ENCODE measurements at places on chromosomes 11 and 22. TPM values are rescaled to one million over a fixed set of nuclear protein-coding genes. Genes with fewer than 3 reads are reported as not detected.
A peak's percentile ranks its signal among the peaks of the same experiment; 100 is the strongest.

Gene NXPE4
- not detected for total RNA-seq

GRCh38 chr22:23527971-23528740 is 51.9 kb downstream of the IGLL1 start:
- H3K27me3 ChIP-seq, result peaks cover 9% of the 10 kb centered on the region
- H3K36me3 ChIP-seq, result no peaks in the 10 kb centered on the region
- no peak for DNase-seq
- no peaks in the 10 kb centered on the region for H3K4me1 ChIP-seq

Gene MEN1
- 37.0 TPM for total RNA-seq

GRCh38 chr11:134656861-134657540 is 245.0 kb upstream of the B3GAT1 start:
- H3K27me3 ChIP-seq, result peaks cover 31% of the 10 kb centered on the region
- peaks cover 9% of the 10 kb centered on the region for H3K36me3 ChIP-seq

Gene PAMR1
- not detected for total RNA-seq

DNA sequence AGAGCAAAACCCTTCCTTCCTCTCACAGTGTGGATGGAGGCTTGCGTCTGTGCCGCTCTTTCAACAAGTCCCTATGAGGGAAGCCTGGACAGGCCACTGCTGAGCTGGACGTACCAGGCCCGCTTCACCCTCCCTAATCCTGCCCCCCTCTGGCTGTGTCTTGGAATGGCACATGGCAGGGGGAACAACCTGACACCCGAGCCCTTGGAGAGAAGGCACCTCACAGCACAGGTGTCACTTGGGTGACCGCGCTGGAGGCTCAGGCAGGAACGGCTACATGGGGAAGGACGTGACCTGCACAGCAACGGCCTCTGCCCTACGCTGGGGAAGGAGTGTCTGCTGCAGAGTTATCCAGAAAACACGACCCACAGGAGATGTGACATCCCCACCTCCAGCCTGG is 11.0 kb downstream of the CARS1 start:
- H3K4me1 ChIP-seq, result peaks cover 14% of the 10 kb centered on the region
- H3K27ac ChIP-seq, result no peak overlapping the region
- H3K27me3 ChIP-seq, result no peaks in the 10 kb centered on the region
- no peak overlapping the region for H3K4me3 ChIP-seq

Gene POU2AF3
- total RNA-seq, result not detected

DNA sequence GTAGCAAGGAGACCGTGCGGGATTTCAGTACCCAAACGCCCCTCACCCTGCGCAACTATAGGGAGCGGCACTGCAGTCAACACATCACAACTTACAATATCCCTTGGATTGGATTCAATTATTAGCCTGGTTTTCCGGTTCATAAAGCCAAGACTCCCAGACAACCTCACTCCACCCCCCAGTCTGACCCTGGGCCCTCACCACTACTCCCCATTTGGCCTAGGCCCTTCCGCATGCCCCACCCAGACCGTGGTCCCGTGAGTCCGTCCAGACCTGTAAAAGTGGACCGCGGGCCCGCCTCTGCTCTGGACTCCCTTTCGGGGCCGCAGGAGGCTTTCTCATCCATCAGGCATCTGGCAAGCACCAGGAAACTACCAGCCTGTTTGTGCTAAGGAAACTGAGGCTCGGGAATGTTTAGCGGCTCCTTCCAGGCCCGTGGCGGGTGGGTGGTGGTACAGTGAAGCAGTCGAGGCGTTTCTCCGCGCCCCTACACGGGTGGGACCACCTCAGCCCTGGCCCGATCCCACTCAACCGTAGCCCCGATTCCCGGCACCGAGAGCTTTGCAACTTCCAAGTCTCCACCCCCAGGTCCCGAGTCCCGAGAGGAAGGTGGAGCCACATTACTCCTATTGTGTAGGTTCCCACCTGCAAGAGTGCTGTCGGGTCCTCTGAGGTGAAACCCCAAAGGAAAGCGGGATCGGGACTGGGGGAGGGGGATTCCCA is 679 bp upstream of the DPP3 start:
- no peaks in the 10 kb centered on the region for H3K27me3 ChIP-seq
- peak overlapping the region; percentile 88 for H3K27ac ChIP-seq
- H3K36me3 ChIP-seq, result peaks cover 13% of the 10 kb centered on the region
- peaks cover 26% of the 10 kb centered on the region for H3K4me1 ChIP-seq
- H3K4me3 ChIP-seq, result peak overlapping the region; percentile 93
- peak; percentile 20 for DNase-seq

Gene MTFP1
- total RNA-seq, result 109 TPM

DNA sequence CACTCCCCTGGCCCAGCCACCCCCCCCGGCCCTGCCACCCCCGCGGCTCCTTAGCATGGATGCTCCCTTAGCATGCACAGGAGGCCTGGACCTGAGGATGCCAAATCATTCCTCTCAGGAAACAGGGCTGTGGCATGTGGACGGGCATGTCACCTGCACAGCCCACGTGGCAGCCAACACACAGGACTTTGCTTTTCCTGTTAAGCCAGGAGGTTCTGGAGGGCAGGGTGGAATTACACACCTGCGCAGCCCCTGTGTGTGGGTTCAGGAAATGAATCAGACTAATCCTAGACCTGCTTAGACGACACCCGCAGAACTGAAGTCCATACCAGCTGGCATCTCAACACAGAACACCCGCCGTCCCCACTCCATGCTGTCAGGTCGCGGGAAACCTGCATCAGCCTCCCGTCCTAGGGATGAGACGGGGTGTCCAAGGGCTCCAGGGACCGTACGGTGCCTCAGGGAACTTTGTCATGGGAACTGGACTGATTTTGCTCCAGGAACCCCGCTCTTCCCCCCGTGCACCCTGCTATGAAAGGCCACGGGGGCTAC is 10.2 kb downstream of the CERK start:
- no peak overlapping the region for H3K27ac ChIP-seq
- no peaks in the 10 kb centered on the region for H3K27me3 ChIP-seq
- peaks cover 15% of the 10 kb centered on the region for H3K36me3 ChIP-seq
- H3K4me3 ChIP-seq, result no peak overlapping the region
- DNase-seq, result no peak

DNA sequence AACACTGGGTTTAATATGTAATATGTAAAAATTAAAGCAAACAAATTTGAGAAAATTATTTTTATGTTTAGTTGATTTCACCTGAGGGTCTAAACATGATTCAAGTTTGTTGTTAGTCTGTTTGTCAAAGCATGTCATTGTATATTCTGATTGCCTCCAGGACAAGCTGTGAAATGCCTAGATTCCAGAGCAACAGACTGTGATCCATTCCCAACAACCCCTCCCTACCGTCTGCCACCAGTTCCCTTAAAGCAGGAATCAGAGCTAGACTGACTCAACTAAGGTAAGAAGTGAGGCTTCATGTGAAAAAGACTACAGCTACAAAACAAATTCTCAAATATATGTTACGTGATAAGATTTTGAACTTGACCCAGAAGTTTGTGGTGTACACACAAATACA is 304.2 kb downstream of the RAB38 start:
- H3K4me3 ChIP-seq, result no peak overlapping the region
- H3K4me1 ChIP-seq, result no peaks in the 10 kb centered on the region
- peaks cover 3% of the 10 kb centered on the region for H3K27me3 ChIP-seq
- no peak for DNase-seq
- no peak overlapping the region for H3K27ac ChIP-seq
- H3K36me3 ChIP-seq, result no peaks in the 10 kb centered on the region

DNA sequence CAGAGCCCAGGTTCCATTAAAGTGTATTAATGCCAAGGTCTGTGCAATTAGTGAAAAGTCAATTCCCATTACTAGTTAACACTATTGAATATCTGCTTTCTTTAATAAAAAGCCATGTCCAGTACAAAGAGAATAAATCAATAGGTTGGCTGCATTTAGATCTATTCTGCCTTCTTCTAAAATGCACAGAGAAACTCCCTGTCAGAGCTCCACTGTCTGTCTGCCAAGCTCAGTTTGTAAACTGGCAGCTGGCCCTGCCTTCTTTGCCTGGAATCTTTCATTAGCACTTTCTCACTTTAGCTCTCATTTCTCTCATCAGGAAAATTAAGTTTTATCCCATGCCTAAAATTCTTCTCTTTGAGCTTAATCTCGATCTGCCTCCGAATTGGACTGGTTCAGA is 35.6 kb downstream of the ARL14EP start:
- no peak for DNase-seq
- H3K36me3 ChIP-seq, result no peaks in the 10 kb centered on the region

GRCh38 chr11:73981051-73981805 is 1.4 kb downstream of the UCP2 start:
- no peaks in the 10 kb centered on the region for H3K27me3 ChIP-seq
- DNase-seq, result no peak
- peak overlapping the region; percentile 98 for H3K27ac ChIP-seq
- peaks cover 67% of the 10 kb centered on the region for H3K4me1 ChIP-seq

Gene CTTN
- total RNA-seq, result 11.3 TPM

DNA sequence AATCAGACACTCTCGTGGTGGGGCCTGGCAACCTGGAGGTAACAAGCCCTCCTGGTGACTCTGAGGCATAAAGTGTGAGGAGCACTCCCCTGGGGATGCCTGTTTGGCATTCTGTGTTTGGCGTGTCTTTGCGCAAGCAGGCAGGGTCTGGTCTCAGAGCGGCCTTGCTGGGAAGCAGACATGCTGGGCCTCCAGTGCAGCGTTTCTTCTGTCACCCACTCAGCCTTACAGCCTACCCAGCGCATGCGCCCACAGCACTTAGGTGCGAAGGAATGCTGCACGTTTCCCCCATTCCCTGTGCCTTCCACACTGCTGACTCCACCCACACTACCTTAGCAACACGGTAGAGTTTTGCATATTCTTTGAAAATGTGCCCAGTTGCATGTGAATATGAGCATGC is 7.4 kb upstream of the CXCR5 start:
- no peak for DNase-seq
- H3K36me3 ChIP-seq, result peaks cover 5% of the 10 kb centered on the region
- peaks cover 82% of the 10 kb centered on the region for H3K4me1 ChIP-seq
- H3K27me3 ChIP-seq, result no peaks in the 10 kb centered on the region

- no peak overlapping the region for H3K27ac ChIP-seq
- H3K27me3 ChIP-seq, result no peaks in the 10 kb centered on the region
- H3K36me3 ChIP-seq, result no peaks in the 10 kb centered on the region
- no peaks in the 10 kb centered on the region for H3K4me1 ChIP-seq
Measured at GRCh38 chr11:41222236-41222635, 237.2 kb downstream of the LRRC4C start.

- no peaks in the 10 kb centered on the region for H3K36me3 ChIP-seq
- peaks cover 8% of the 10 kb centered on the region for H3K4me1 ChIP-seq
- no peak for DNase-seq
- H3K27ac ChIP-seq, result no peak overlapping the region
- H3K4me3 ChIP-seq, result no peak overlapping the region
Measured at GRCh38 chr22:43126501-43127165, 16.1 kb downstream of the BIK start.

GRCh38 chr11:28366549-28367346 is 258.6 kb downstream of the METTL15 start:
- no peak overlapping the region for H3K27ac ChIP-seq
- peaks cover 32% of the 10 kb centered on the region for H3K36me3 ChIP-seq
- no peak for DNase-seq
- no peak overlapping the region for H3K4me3 ChIP-seq

Gene TMEM109
- total RNA-seq, result 109 TPM

GRCh38 chr11:68941324-68942094 is 37.8 kb downstream of the IGHMBP2 start:
- no peak overlapping the region for H3K4me3 ChIP-seq
- no peaks in the 10 kb centered on the region for H3K27me3 ChIP-seq
- no peak for DNase-seq
- H3K4me1 ChIP-seq, result no peaks in the 10 kb centered on the region
- H3K27ac ChIP-seq, result no peak overlapping the region

Gene DGCR6
- total RNA-seq, result 2.1 TPM
